Activated CD4-positive, alpha-beta T cell treated with anti-CD3 and anti-CD28 coated beads, Interleukin-2, Interleukin-6, amounts not matched to agents 100 ng/mL and 50 ng/mL, durations not matched to agents 16 hours and 8 hours (primary cell): ENCODE measurements at places on chromosomes 11 and 22.

DNA sequence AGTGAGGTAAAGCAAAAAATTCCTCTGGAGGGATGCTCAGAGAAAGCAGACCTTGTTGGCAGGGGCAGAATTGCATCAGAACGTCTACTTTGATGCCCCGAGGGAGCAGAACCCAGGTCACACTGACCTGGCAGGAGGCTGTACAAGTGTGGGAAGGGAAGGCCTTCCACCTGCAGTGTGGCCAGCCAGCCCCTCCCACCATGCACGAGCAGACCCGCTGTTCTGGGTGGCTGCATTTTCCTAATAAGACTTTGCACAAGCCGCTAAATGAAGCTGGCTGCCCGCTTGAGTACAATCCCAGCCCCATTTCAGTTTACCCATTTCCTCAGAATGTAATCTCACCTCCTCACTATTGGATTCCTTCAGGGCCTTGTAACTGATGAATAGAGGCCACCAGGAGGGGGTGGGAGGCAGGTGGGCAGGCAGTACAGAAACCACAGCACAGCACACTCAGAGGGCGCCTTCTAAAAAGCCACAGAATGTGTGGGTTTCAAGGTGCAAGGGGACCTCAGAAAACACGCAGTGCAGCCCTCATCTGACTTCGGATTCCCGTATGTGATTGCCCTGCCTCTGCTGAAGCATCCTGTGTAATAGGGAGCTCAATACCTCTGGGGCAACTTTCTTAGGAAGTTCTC, 316.6 kb downstream of the OPCML start:
- DNase-seq = no peak

- no peak for DNase-seq
Observed at GRCh38 chr11:17734418-17734911, at the start of gene KCNC1. Gene KCNC1 (plus strand): TSS chr11:17734781. CDS start chr11:17736003, 1,222 bp downstream.

GRCh38 chr11:27912916-27913315, 195.0 kb downstream of the KIF18A start:
- DNase-seq = no peak

- DNase-seq = no peak
Observed at GRCh38 chr22:45130891-45131290, 32.8 kb upstream of the NUP50 start.

- no peak for DNase-seq
Observed at GRCh38 chr11:43197379-43197778, 114.4 kb upstream of the API5 start.

DNA sequence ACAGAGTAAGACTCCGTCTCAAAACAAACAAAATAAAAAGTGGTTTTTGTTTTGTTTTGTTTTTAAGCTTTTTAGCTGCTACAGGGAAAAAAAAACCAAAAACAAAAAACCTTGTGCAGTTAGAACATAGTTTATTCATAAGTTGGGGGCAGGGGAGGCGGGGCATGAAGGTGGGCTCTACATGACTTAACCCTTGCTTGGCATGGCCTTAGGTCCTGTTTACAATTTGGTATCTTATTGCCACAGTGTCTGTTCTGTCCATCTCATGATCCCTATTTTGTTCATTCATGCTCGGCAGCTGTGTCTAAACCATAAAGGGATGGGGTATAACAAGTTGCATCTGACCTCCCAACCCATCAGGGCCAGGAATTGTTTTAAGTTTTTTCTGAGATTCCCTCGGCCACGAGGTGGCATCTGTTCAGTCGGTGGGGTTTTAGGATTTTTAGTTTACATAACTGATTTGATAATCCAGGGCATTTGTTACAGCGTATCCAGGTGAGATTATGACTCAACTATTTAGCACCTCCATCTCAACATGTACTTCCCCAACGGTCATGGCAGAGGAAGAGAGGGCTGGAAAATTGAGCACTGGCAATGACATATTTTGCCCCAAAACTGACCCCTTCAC, 6.9 kb downstream of the AP5B1 start:
- no peak for DNase-seq

DNA sequence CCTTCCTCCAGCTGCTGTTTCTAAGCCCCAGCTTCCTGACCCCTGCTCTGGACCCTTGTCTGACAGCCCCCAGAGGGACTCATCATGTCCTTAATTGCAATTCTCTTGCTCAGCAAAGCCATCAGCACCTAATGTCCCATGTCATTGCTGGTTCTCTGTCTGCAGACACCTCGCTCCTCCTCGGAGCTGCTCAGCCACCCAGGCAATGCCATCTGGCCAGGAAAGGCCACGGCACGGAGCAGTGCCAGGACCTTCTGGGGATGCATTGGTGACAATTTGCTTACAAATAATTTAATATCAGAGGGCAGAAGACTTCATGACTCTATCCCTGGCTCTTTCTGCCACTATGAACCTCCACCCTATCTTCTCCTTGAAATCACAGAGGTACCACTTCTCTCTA, 107.0 kb upstream of the THY1 start:
- DNase-seq = no peak

DNA sequence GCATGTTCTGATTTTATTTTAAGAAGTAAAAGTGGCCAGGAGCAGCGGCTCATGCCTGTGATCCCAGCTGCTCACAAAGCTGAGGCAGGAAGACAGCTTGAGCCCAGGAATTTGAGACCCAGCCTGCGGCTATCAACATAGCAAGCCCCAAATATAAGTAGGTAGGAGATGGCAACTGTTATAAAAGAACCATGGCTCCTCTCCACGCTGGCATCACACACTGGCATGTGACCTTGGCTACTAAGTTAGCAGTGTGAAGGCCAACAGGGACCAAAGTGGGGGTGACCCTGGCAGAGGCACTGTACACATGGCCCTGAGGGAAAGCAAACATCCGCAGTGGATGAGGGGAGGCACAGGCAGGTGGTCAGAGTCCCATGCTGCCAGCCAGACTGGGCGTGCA, 33.0 kb downstream of the TPST2 start:
- no peak for DNase-seq

- no peak for DNase-seq
Observed at GRCh38 chr11:123235656-123236261, 40.7 kb upstream of the CLMP start.

DNA sequence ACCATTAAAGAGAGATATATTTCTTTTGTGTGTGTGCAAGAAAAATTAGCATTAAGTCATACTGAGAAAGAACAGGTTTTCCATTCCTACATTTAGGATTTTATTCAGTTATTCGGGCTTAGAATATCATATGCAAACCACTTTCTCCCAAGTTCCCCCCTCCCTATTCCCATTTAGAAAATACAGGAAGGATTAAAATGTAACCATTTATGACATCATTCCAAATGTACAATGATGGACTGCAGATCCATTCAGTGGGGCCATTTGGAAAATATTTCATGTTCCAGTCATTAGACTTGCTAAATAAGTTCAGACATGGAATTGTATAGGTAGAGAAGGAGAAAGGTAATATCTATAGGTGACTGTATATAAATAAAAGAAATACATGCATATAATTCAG, 228.6 kb upstream of the MPPED2 start:
- no peak for DNase-seq

DNA sequence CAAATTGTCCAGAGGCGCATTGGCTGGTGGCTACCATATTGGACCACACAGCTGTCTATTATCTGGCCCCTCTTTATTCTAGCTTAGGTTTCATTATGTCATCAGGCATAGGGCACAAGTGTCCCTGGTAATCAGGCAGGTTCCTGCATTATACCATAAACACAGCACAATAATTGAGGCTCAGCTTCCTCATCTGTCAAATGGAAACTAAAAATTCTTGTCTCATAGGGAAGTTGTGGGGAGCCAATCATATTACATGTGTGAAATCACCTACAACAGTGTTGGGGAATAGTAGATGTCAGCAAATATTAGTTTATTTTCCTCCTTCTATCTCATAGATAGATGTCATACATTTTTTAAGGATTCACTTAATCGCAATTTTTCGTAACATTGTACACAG, 231.0 kb upstream of the SORL1-AS1 start:
- no peak for DNase-seq

DNA sequence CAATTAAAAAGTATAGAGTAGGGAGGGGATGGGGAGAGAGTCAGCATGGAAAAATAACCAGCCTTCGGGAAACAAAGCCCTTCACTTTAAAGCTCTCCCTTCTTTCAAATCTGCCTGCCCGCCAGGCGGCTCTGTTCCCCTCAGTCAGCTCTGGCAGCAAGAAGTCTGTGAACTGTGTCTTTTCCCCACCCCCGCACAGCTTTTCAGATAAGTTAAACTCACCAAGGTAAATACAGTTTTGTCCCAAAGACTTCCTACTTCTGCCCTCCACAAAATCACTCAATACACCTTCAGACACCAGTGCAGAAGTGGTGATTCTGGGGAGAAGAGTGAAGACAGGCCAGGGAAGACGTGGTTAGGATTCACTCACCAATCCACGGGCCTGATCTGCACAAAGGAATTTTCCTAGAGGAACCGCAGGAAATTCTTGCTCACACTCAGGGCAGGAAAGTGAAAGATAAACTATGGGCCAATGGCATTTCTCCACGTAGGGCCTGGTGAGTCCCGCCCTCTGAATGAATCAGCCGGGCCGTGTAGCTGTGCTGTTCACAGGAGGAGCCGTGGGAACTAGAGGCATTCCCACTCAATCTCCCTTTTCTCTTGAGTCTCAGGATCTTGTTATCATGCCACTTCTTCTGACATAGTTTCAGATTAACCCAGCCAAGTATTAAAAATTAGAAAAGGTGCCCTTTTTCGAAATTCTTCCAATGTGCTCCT, at the start of gene TRIM5:
Gene TRIM5, minus strand, starts transcription at position 429 of the 717 bp plus-strand sequence. CDS start 4,897 bp downstream, outside the sequence.
- peak; percentile 85 for DNase-seq

GRCh38 chr11:96293109-96293508, 49.9 kb downstream of the MAML2 start:
- no peak for DNase-seq

DNA sequence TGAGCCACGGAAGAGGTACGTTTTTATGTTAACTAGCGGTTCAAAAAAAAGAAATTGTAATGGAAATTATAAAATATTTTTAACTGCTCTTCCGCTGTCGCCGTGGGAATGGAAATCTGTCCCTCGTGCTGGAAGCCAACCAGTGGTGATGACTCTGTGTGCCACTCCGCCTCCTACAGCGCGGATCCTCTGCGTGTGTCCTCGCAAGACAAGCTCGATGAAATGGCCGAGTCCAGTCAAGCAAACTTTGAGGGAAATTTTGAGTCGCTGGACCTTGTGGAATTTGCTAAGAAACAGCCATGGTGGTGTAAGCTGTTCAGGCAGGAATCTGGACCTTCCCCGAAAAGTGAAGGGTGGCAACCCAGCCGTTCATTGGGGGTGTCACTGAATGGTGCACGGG, 2.9 kb upstream of the CBX7 start:
- DNase-seq = no peak

DNA sequence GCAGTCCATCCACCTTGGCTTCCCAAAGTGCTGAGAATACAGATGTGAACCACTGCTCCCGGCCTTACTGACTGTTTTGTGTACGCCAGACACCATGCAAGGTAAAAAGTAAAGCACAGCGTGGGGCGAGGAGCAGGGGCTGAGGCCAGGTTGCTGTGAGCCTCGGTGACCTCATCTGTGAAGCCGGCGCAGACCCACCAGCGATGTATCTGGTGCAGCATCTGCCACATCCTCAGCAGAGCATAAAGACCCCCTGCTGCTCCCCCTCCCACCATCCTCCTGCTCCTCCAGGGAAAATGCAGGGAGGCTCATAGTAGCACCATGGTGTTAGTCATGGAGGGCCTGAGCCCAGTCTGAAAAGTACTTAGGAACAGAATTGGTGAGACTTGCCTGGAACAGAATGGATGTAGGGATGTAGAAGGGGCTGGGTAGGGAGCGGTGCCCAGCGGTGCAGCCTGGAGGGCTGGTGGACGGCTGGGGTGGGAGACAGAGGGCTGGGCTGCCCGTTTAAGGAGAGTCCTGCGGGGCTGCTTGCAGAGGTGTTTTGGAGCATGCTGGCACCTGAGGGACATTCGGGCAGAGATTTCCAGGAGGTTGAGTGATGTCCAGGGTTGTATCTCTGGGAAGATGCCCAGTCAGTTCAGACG, 462.4 kb downstream of the BRD1 start:
- DNase-seq = no peak

DNA sequence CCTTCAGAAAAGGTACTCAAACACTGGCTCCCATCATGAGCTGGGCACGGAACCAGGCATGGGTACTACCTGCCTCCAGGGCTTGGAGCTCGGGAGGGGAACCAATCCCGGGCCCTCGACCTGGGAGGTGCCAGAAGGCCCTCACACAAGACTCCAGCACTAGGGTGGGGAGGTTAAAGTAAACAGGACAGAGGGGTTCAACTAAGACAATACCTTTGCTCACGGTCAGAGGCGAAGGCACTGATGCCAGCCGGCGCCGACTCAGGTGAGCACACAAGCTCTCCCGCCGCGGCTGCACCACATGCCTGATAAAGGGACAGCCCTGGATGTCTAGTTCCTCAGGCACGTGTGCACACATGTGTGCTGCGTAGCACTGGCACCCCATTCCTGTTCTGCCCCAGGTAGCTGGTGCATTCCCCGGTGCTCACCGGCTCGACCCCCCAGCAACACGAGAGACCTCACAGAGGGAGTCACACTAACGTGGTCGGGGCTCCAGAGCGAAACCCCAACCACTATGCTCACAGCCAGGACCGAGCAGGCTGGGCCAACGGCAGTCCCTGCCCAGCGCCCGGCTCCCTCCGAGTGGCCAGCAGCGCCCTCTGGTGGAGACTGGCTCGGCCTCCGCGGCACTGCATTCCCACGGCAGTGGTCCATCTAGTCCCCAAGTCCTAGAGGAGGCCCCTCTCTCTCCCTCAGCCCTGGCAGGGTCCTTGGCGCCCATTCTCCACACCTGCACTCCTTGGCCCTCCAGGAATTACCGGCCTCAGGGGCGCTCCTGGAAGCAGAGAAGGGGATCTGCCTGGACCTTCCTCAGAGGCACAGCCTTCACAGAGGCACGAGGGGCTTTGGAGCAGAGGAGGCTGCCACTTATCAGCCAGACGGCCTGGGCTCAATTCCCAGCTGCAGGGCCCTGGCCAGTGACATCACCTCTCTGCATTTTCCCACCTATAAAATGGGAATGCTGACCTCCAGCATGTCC, 28.8 kb upstream of the MOB2 start:
- DNase-seq = peak; percentile 70

- no peak for DNase-seq
Observed at GRCh38 chr22:45630436-45630835, 41.2 kb upstream of the ATXN10 start.

- DNase-seq = no peak
Observed at GRCh38 chr22:31790240-31790639, 36.4 kb downstream of the DEPDC5 start.

DNA sequence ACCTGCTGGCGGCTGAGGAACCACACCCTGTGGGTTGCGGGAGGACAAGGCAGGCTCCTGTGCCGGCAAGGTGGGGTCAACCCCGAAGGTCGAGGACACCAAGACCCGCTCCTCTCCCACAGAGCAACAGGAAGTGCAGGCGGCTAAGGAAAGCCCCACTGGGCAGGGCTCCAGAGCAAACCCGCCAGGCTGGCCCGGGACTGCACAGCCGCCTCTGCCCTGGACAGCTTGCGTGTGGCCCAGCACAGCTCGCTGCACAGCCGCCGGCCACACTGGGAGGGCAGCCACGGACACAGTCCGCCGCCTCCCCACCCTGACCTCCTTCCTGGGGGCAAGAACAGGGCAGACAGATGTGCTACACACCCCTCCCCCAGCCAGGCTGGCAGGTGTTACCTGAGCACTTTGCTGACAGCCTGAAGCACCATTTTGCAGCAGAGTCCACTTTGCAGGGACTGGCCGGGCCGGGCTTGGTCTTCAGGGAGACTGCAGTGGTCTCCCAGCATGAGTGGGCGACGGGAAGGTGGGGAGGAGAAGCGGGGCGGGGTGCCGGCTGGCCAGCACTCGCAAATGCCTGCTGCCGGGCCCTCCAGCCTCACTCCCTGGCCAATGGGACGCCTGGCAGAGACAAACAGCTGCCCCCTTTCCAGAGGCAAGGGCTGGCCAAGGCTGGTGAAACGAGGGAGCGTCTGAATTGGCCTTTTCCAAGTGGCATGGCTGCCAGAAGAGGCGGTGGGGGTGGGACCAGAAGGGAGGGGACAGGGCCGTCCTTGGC, at the start of gene MOB2:
Gene MOB2, minus strand, starts transcription at position 726 of the 772 bp plus-strand sequence. Its CDS starts 223 bp downstream, at position 503.
- DNase-seq = no peak
